ENCODE measurements at places on chromosomes 16 and 17.

DNA sequence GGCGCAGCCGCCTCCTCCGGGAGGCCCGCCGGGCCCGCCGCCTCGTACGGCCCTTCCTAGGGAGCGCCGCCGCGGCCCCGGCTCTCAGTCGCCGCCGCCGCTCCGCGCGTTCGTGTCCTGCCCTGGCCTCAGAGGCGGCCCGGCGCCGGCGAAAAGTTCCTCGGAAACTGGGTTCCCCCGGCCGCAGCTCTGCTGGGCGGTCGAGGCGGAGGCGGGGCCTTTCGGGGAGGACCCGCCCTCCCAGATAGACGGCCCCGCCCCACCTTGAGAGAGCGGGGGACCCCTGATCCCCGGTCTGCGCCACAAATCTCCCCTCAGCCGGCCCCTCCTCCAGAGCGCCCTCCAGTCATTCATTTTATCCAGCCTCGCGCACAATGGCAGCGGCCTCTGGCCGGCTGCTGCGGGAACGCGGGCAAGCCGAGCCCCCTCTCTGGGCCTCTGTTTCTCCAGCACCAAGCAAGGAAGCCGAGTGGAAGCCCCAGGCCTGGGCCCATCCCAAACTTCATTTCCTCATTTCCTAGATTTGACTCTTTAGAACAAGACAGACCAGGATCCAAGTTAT lies at the start of gene SREBF1:
Gene SREBF1, minus strand, starts transcription at position 169 of the 562 bp plus-strand sequence. CDS start 169 bp downstream, outside the sequence.
- peak; percentile 64 for DNase-seq

DNA sequence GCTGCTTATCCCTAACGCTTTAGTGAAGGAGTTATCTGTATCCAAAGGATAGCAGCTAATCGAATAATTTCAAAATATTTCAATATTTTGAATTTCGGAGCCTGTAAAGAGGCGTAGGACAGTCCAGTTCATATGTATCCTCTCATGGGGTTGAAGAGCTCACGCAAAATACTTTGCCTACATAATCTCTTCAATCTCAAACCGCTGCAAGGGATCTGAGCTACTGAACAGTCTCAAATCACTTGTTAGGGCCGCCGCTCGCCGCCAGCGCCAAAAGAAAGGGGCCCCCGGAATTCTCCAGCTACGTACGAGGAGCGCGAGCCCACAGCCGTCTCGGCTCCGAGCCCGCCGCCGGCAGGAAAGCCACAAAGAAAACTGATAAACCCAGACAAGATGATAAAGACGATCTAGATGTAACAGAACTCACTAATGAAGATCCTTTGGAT lies 601 bp upstream of the RFWD3 start:
- DNase-seq: peak; percentile 16

- DNase-seq: peak; percentile 90
Measured at GRCh38 chr17:7336240-7337175, at the start of gene ACAP1. Gene ACAP1, plus strand, starts transcription at chr17:7336529. Its CDS starts 206 bp downstream, at chr17:7336735.

- DNase-seq: no peak
Measured at GRCh38 chr16:24983561-24983960, 31.6 kb downstream of the ARHGAP17 start.

DNA sequence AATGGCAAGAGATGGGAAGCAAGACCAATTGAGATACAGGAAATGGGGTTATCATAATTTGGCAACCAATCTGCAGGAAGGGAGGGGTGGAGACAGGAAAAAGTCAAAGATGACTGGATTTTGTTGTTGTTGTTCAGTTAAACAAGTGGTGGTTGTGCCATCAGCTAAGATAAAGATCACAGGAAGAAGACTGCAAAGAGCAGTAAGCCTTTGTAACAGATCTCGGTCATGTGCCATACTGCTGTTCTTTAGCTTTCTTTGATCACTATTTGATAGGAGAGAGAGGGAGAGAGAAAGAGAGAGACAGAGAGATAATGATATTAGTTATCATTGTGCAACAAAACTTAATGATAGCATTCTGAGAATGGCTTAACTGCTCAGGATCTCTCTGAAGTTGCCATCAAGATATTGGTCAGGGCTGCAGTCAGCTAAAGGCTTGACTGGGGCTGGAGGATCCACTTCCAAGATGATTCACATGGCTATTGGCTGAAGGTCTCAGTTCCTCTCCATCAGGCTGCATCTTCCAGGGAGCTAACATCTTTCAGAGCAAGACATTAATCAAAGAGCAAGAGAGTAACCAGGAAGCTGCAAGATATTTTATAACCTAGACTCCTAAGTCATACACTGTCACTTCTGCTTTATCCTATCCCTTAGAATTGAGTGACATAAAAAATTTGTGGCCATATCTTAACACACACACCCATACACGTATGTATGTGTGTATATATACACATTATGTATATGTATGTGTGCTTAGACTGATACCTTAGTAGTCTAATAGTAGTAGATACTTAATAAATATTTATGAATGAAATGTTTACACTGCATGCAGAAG lies 405.0 kb downstream of the SHISA9 start:
- DNase-seq: no peak

Data from CD4-positive, alpha-beta memory T cell (primary cell).